ENCODE measurements at places on chromosomes 4 and X.

DNA sequence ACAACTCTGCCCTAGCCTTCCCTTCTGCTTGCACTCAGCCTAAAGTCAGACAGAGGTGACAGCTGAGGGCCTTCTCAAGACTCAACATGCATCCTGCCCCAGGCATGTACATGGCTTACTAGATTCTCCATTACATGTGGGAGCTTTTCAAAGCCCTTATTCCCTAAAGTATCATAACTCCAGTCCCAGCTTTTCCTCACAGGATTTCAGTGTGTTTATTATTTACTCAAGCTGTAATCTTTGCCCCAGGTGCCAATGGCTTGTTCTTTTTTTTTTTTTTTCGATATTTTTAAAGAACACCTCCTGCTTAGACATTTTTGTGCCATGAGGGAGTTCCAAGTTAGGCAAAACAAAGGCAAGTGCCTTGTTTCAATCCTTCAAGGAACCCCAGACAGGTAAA lies 154.0 kb upstream of the RADX start:
- DNase-seq: no peak

- DNase-seq: no peak
Observed at GRCh38 chrX:4710618-4711433, 997.4 kb upstream of the PRKX start.

- no peak for DNase-seq
Observed at GRCh38 chr4:38324861-38325628, 339.0 kb upstream of the KLF3 start.

DNA sequence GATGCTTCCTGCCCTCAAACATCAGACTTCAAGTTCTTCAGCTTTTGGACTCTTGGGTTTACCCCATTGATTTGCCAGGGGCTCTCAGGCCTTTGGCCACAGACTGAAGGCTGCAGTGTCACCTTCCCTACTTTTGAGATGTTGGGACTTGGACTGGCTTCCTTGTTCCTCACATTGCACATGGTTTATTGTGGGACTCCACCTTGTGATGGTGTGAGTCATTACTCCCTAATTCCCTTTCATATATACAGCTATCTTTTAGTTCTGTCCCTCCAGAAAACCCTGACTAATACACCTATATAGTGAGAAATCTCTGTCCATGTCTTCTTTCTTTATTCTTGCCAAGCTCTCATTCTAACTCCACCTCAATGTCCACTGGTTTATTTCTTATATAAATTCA lies 736.9 kb upstream of the HS3ST1 start:
- DNase-seq: no peak

GRCh38 chrX:39508300-39508692 lies 589.5 kb downstream of the BCOR start:
- DNase-seq: no peak

GRCh38 chr4:170391066-170391740 lies 301.4 kb upstream of the AADAT start:
- no peak for DNase-seq

All from activated CD8-positive, alpha-beta memory T cell treated with anti-CD3 and anti-CD28 coated beads for 4 hours (primary cell).